ENCODE measurements at places on chromosomes 12 and 14.

DNA sequence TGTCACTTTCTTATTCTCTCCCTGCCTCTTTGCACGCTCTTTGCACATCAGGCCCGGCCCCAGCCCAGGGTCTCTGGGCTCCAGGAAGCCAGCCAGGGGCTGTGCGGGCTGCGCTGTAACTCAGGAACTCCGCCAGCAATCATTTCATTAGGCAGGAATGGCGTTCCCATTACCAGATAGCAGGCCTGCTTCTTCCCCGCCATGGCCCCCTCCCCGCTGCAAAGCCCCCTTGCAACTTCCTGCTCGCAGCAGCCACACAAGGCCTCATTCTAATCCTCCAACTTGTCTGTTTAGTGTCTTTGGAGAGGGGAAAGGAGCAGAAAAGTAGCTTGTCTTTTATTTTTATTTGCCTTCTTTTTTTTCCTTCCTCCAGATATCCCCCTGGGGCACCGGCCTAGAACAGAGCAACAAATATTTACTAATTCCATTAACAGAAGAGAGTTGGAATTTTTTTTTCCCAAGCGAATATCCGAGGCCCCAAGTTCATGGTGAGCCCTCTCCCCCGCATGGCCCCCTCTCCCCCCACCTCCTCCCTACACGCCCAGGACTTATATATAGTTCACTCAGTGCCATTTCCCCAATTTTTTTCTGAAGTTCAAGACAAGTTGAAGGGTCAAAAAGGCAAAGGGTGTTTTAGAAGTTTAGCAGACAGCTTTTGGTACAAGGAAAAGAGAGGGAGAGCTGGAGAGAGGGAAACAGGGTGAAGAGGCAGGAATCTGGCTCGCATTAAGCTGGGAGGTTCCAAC is 329.4 kb upstream of the TBX3 start:
- no peak for DNase-seq

DNA sequence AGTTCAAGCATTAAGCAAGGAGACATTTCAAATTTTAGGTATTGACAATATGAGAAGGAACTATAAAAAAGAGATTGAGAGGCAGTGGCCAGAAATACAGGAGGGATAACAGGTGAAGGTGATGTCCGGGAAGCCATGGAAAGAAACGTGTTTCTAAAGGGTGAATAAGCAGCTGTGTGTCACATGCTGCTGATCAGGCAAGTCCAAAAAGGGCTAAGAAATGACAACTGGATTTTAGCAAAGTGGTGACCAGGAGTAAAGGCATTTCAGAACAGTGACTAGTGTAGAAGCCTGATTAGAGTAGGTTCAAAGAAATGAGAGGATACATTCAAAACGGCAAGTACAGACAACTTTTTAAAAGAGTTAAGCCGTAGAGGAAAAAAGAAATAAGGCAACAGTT is 204.3 kb upstream of the DIO2 start:
- DNase-seq = no peak

DNA sequence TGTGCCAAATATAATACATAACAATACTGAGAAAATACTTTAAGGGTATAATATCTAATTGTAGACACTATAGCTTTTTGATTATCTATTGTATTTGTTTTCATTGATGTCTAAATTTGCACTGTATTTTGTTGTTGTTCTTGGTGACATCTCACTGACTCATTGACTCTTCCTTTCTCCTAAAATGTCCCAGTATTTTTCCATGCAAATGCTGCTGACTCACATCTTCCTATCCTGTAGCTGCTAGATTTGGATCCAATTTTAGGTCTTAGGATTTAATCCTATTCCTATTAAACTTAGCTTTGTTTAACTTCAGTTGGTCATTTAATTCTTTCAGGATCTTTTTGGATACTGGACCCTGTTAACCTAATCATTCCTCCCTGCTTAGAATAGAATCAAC is 148.5 kb downstream of the TMTC2 start:
- no peak for DNase-seq

GRCh38 chr12:127360580-127360979 is 906.4 kb upstream of the TMEM132C start:
- no peak for DNase-seq

GRCh38 chr12:130952171-130952954 is 1.3 kb upstream of the ADGRD1 start:
- no peak for DNase-seq

GRCh38 chr14:104935955-104936354 is 11.3 kb downstream of the PLD4 start:
- DNase-seq = no peak

DNA sequence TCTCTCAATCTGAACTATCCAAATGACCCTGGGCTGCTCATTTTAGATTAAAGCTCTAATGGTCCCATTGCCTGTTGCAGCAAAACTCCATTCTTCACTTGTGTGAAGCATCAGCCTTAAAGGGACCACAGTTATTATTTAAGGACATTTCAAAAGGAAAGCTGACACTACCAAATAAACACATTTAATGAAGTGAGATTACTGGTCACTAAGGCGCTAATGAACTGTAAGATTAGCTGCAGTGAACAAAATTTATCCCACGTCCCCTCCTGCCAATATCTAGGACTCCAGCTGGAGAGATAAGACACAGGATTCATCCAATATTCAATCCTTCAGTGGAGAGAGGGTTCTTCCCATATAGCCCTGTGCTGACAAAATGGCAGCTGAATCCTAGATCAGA is 1029.2 kb upstream of the SEL1L start:
- DNase-seq = no peak

GRCh38 chr14:82122655-82123054 is 589.0 kb upstream of the SEL1L start:
- no peak for DNase-seq

- no peak for DNase-seq
These were observed 867.4 kb downstream of the NRXN3 start for GRCh38 chr14:79037593-79037992.

GRCh38 chr12:50296554-50296953 is 13.2 kb upstream of the LIMA1 start:
- no peak for DNase-seq

DNA sequence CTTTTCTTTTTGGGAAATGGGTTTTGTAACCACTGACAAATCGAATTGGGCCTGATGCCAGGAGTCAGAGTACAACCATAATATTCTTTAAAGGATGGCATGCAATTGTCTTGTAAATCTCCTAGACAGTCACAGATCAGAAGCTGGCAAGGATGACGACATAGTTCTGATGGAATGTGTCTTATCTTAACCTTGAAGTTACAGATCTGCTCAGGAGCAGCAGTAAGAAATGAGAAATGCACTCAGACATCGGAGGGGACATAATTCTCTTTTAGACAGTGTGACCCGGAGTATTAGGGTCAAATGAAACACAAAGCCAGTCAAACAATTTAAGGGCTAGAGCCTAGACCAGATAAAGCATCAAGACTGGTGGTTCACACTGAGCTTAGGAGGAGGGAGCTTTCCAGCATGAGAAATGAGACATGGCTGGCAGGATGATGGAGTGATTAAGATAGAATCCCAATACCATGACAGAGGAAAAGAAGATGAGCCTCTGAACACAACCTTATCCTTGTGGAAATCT is 17.5 kb downstream of the CBX5 start:
- DNase-seq = no peak

- no peak for DNase-seq
These were observed 43.0 kb downstream of the SPRING1 start for GRCh38 chr12:116694653-116695463.

GRCh38 chr12:1862973-1863372 is 42.6 kb downstream of the LRTM2 start:
- no peak for DNase-seq

DNA sequence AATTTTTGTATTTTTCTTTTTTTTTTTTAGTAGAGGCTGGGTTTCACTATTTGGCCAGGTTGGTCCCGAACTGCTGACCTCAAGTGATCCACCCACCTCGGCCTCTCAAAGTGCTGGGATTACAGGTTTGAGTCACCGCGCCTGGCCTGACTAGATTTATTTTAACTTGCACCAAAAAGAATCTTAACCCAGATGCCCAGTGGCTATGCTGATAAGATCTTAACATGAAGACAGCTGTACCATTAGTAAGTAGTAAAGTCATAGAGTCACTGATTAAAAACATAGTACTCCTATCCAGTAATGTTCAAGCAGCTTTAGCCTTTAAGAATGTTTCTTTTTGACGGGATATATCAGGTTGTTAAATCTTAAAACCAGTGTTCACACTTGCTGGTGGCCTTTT is 1061.8 kb upstream of the FLRT2 start:
- DNase-seq = no peak

- DNase-seq = no peak
These were observed 669.2 kb downstream of the DIO2 start for GRCh38 chr14:79542121-79542520.

GRCh38 chr12:3757261-3757660 is 4.4 kb upstream of the CRACR2A start:
- no peak for DNase-seq

DNA sequence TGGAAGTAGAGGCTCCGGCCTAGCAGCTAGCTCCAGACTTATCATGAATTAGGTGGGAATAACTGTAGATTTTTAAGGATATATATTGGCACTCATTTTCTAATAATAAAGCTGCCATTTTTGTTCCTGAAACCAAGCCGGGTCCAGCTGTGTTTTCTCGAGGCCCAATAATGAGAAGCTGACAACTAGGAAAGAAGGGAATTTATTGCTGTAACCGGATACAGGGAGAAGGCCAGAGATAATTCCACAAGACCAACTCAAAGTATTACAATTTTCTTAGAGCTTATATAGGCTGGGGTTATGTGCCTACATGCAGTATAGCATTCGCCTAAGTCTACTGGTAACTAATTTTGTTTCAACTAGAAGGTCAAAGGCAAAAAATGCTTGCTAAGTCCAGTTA is 122.3 kb upstream of the FBXO33 start:
- no peak for DNase-seq

- DNase-seq = no peak
These were observed 208.0 kb downstream of the SPTSSA start for GRCh38 chr14:34254031-34254430.

GRCh38 chr14:105858676-105859025 is 332.3 kb downstream of the TMEM121 start:
- no peak for DNase-seq

DNA sequence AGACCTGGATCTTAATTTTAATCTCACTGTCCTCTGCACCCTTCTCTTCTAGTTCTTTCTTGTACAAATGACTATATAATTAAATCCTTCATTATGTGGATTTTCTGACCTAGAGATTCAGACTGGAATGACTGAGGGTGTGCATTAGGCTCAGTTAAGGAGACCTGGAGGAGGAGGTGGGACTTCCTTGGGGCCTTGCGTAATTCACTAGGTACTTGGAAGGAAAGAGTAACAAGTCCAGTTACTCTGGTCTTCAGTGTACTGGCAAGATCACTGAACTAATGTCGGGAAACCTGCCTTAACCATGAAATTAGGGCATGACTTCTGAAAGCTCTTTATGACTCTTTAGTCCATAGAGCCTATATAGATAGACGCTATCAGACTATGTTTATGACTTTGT is 441.4 kb downstream of the EGLN3 start:
- DNase-seq = no peak

DNA sequence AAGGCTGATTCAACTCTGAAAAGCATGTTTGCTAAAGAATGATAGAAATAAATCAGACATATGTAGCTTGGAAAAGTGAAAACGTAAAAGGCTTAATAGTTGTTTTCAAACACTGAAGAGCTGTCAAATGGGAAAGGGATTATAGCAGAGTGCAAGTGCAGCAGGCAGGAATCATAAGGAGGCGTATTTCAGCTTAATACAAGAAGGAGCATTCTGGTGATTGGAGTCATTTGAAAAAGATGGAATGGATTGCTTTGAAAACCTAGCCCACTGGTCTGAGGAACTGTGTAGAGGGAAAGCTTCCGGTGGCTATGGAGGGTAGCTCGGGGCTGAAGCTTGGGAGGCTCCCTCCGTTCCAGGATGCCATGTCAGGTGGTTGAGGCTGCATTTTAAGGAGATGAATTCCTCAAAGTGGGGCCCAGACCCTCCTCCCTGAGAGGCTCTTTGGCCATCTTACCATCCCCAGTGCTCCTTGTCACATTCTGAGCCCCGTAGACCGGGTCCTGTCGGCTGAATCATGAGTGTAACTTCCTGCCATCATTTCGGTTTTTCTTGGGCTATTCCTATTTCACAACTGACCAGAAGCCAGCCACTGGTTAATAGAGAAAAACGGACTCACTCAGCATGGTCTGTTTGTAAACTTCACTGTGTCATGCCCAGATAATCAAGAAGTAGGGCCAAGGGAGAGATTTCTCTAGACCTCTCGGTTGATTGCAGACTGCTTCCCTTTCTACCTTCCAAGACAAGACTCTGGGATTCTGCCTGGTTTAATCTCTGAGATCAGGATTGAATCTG is 6.5 kb downstream of the WNT5B start:
- DNase-seq = no peak

DNA sequence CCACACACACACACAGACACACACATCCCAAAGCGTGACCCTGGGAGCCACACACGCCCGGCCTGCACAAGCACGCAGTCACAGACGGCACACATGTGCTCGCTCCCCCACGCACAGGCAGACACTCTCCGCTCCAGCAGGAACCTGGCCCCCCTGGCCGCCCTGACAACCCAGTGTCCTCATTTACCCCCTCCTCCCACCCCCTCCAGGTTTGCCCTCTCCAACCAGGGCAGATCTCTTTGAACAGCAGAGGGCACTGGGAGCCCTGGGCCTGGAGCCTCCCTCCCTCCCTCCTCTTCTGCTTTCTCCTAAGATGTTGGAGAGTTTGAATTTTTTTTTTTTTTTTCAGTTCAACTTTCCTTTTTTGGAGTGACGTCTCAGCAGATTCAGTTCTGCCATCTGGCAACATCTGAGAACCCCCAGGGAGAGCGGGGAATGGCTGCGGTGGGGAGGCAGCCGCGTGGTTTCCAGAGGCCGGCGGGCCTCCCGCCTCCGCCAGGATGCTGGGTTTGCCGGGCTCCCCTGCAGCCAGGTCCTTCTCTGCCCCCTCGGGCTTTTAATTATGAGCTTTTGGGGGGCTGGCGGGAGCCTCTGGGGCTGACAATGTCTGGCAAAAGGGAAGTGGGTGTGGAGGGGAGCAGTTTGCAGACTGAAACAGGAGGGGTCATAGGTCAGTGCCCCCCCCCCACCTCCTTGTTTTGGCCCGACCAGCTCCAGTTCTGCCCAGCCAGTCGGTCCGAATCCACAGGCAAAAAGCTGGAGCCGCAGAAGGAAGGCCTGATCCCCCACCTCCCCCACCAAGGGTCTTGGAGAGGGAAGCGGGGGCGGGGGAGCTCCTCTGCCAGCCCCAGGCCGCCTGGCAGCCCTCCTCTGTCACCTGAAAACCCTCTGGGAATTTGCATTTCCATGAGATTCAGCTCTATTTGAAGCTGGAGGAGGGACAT is 1.3 kb upstream of the NCOR2 start:
- peak; percentile 88 for DNase-seq

- DNase-seq = no peak
These were observed 2.6 kb downstream of the TMTC1 start for GRCh38 chr12:29781188-29781587.

GRCh38 chr12:75900226-75900625 is 131.3 kb downstream of the PHLDA1 start:
- DNase-seq = no peak
